ENCODE measurements at places on chromosomes 13 and 19.
A peak's percentile ranks its signal among the peaks of the same experiment; 100 is the strongest.

DNA sequence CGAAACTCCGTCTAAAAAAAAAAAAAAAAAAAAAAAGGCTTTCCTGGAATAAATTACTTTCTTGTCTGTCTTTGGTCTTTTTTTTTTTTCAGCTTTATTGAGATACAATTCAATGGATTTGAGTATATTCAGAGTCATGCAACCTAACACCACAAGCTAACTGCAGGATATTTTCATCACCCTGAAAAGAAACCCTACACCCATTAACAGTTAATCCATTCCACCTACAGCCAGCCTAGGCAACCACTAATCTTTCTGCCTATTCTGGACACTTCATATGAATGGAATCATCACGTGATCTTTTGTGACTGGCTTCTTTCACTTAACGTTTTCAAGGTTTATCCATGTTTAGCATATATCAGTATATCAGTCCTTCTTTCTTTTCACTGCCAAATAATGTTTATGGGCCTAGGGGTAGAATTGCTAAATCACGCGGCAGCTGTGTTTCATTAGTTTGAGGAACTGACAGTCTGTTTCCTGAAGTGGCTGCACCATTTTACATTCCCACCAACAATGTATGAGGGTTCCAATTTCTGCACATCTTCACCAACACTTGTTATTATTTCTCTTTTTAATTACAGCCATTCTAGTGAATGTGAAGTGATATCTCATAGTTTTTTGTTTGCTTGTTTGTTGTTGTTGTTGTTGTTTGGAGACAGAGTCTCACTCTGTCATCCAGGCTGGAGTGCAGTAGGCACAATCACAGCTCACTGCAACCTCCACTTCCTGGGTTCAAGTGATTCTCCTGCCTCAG is 19.9 kb downstream of the LRFN3 start:
- peak; percentile 78 for DNase-seq

- no peak for DNase-seq
These were observed 13.8 kb downstream of the NAXD start for GRCh38 chr13:110628952-110629701.

DNA sequence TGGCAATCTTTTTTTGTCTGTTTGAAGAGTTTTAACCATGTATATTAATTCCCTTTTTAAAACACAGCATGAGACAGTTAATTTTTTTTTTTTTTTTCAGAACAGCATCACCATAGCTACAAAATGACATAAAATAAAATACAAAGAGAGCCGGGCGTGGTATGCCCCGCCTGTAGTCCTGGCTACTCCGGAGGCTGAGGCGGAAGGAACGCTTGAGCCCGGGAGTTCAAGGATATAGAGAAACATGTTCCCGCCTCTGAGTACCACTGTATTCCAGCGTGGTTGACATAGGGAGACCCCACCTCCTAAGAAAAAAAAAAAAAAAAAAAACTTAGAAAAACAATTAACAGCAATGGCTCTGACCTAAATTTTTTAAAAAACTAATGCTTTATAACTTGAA is 10.0 kb upstream of the INSR start:
- DNase-seq, result no peak

DNA sequence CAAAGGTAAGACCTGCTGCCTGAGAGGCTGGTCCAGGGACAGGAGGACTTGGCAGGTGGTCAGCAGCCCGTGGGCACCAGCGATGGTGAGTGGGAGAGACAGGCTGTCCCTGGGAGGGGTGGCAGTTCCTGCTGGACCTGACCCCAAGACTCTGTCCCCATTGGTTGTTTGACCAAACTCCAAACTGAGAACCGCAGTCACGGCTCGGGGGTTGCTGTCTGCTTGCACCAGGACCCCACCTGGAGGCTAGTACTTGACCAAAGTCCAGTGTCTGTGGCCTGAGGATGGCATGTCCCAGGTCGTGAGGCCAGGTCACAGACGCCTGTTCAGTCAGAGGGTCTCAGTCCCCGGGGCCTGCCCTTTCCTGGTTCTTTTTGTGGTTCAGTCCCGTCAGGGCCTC is 9.9 kb upstream of the ZNF14 start:
- no peak for DNase-seq

DNA sequence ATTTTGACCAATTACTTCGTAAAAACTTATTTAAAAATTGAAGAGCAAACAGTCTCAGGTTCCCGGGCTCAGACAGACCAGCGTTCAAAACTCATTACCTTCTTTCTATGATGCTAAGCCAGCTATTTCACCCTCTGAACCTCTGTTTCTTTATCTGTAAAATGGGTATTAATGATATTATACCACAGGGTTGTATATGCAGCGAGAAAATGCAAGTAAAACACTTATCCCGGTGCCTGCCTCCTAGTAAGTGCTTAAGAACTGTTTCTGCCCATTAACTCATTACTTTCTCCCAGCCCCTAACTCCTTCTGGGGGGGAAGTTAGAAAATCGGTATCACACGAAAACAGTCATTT is 410 bp upstream of the PAK4 start:
- no peak for DNase-seq

DNA sequence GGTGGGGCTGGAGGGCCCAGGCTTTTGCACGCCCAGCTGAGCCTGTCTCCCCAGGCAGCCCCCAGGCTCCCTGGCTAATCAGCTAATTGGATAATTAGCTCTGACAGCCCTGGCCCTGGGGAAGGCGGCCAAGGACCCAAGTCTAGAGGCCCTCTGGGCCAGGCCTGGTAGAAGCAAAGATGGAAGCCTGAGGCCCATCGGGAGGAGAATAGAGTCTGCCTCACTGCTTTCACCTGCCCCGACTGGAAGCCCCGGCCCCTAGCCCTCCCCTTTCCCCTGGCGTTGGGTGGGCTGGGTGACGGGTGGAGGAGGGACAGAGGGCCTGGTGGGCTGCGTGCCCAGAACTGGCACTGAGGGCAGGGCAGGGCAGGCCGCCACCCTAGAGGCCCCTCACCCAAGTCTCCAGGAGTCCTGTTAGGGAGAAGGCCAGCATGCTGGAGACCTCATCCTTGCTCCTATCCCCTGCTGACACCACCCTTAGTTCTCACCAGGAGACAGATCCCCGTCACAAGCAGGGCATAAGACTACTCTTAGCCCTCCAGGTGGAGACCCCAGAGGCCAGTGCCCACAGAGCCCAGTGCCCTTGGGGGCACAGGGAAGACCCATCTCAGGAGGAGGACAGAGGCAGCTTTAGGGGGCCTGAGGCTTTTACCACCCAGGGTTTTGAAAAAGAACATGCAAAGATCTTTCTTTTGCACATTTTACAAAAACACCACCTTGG is 12.0 kb downstream of the LYL1 start:
- DNase-seq, result no peak

DNA sequence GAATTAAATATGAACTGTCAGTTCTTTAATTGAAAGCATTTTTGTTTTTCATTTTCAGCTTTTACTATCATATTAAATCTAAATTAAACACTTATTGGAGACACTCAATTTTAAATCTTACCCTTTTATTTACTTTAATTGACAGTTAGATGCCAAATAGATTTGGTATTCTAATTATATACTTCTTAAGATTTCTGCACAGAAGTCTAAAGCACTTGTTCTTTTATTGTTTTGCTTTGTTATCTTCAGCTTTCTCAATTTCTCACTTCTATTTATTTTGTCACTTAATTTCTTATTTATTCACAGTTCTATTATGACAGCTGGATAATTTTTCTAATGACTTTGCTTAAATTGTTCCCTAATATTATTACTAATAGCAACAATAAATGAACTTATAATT is 1397.3 kb upstream of the MIR17HG start:
- DNase-seq, result no peak
